Muscle of leg (tissue), 16 donors: ENCODE measurements at places on chromosomes 2 and 18. TPM values are rescaled to one million over a fixed set of nuclear protein-coding genes. Genes with fewer than 3 reads are reported as not detected.

GRCh38 chr18:77056344-77057005 is 76.1 kb downstream of the MBP start:
- DNase-seq: peak; percentile 58

DNA sequence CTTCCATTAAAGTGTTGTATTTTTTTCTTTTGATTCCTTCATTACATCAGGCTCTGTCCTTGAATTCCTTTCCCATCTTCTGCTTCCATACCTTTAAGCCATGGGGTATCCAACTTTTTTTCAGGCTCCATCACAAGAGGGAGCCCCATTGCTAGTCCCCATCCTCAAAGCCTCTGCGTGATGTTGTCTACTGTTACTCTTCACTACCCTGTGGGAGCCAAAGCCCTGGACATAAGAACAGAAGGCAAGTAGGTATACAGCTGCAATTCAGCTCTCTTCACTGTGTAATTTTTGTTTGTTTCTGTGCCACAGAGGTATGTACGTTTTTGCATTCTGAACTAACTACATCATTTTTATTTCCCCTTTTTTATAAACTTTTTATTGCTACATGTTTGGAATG is 36.6 kb upstream of the CCNYL1 start:
- DNase-seq: no peak

The CLEC4F gene
- total RNA-seq: 0.09 TPM

GRCh38 chr2:70089983-70090525 is 2.8 kb downstream of the PCBP1 start:
- DNase-seq: no peak

The UCN gene
- total RNA-seq: 1.1 TPM
